ENCODE measurements at places on chromosomes 6 and 20. TPM values are rescaled to one million over a fixed set of nuclear protein-coding genes. Genes with fewer than 3 reads are reported as not detected.

DNA sequence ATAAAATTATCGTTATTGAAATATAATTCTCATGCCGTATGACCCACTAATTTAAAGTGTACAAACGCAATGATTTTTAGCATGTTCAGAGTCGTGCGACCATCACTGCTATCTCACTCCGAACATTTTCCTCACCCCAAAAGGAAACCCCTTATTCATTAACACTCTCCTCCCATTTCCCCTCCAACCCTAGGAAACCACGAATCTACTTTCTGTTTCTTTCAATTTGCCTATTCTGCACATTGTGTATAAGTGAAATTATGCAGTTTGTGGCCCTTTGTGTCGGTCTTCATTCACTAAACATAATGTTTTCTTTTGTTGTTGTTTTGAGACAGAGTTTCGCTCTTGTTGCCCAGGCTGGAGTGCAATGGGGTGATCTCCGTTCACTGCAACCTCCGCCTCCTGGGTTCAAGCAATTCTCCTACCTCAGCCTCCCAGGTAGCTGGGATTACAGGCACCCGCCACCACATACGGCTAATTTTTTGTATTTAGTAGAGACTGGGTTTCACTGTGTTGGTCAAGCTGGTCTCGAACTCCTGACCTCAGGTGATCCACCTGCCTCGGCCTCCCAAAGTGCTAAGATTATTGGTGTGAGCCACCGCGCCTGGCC lies 99.7 kb upstream of the ZNF217 start:
- DNase-seq: no peak

DNA sequence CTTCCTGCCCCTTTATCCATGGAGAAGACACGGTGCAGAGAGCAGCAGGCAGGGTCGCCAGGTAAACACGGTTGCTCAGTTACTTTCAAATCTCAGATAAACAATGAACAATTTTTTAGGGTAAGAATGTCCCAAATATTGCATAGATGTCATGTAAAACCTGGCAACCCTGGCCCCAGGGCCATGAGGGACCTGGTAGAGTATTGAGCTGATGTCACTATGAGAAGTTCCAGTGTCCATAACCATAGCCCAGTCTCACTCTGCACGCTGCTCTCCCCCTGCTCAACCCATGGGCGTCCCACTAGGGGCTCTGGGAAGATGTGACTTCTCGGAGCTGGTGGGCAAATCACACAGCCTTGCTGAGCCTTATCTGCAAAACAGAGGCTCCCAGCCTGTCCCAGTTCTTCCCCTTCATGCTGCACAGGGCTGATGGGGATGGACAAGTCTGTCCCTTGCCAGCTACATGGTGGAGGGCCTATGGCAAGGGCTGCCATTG lies 71.3 kb upstream of the TOP1 start:
- DNase-seq: no peak

TOX2 gene
- not detected for total RNA-seq

DNA sequence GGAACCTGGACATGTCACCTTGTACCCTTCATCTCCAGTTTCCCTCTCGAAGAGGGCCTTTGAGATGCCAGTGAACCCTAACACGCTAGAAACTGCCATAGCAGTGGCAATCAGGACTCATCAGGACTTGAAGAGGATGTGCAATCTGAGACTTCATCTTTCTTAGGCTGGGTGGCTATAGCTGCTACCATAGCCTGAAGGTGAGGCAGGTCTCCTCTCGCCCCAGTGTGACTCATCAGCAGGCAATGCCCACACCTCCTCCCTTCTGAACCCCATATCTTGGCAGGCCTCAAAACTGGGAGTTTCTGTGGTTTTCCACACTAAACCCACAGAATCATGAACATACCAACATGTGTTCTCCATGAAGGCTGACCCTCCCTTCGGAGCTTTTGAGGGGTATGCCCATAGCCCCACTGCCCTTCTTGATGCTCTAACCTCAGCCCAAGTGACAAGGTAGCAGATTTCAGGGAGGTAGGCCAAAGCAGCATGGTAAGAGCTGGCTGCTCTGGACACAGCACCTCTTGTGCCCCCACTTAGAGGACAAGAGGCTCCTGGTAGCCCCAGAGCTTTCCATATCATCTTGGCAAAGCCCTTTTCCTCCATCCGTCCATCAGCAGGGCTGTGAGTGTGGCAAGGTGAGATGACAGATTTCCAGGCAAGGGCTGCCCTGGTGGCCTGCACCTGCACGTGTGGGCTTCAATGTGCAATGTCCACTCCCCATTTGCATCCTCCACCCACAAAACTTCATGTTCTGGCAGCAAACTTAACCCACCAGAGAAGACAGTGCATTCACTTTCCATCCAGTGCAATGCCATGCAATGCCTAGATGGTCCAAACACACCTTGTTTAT lies 2.6 kb downstream of the BLCAP start:
- no peak for DNase-seq

DNA sequence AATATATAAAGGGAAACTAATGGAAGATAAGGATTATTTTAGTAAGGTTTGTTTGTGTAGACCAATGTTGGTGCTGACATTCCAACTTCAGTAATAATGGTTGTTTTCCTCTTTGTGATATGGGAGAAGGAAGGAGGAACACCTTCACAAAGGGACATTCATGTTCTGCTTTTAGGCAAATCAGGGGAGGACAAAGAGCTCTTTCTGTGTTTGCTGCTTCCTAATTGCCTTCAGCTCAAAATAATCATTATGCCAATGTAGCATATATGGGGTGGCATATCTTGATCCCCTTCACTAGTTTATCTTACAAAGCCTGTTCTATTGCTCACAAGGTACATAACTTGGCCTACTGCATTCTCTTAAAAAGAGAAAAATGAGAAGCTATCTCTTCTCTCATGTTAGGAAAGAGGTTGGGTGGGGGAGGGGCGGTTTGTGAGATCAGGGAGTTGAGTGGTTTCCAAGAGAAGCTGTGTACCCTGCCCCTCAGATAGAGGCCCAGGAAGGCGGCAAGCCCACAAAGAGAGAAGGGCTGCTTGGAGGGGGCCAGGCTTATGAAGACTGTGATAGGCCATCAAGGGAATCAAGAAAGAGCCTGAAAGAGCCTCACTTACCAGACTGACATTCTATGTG lies 4.7 kb upstream of the ADGRG6 start:
- DNase-seq: no peak

DNA sequence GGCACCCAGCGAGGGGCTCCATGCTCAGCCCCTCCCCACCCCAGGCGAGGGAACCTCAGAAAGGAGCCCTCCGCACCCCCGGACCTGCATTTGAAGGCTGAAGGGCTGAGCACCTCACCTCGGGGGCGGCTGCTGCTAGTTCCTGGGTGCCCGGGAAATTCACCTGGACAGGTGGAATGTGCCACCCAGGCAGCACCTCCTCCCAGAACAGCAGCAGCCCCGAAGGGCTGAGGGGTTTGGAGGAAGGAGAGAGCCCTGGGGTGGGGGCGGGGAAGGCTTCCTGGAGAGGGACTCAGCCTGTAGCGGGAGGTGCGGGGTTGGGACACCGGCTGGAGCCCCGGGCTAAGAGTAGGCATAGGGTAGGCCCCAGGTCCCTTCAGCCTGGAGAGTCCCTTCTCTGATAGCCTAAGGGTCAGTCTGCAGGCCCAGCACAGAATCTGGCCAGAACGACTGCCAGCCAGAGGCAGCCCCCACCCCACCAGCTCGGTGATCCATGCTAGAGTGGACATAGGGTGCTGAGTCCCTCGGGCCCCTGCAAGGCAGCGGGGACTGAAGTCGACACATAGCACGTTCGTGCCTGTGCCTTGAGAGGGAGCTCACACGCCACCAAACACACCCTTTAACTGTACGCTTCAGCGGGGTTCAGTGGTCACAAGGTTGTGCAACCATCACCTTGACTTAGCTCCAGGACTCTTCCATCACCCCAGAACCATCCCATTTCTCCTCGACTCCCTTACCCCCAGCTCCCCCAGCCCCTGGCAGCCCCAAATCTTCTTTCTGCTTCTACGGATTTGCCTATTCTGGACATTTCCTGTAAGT lies 180.9 kb downstream of the TAF4 start:
- DNase-seq: no peak

DNA sequence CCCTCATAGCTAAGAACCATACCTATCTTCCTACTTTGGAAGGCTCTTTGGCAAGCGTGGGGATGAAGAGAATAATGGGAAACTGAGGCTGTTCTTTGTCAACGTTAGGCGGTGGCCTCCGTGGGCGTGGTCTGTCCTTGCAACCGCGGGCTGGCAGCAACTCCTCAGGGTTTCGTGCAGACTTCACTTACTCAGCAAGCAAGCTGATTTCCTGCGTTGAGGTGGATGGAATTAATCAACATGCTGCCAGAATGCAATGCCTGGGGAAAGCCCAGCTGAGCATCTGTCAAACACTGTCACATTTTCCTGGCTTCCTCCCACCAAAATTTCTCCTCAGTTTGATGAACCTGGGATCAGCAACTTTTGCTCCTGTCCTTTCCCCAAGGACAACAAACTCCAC lies 9.2 kb upstream of the IL17F start:
- DNase-seq: no peak

MRPS26 gene
- total RNA-seq: 71.8 TPM

- no peak for DNase-seq
Measured at GRCh38 chr6:53985366-53985765, 125.9 kb upstream of the MLIP start.

LST1 gene
- total RNA-seq: not detected

GRCh38 chr20:14291502-14291901 lies 45.9 kb downstream of the FLRT3 start:
- no peak for DNase-seq

LY6G5B gene
- 2.8 TPM for total RNA-seq

DNA sequence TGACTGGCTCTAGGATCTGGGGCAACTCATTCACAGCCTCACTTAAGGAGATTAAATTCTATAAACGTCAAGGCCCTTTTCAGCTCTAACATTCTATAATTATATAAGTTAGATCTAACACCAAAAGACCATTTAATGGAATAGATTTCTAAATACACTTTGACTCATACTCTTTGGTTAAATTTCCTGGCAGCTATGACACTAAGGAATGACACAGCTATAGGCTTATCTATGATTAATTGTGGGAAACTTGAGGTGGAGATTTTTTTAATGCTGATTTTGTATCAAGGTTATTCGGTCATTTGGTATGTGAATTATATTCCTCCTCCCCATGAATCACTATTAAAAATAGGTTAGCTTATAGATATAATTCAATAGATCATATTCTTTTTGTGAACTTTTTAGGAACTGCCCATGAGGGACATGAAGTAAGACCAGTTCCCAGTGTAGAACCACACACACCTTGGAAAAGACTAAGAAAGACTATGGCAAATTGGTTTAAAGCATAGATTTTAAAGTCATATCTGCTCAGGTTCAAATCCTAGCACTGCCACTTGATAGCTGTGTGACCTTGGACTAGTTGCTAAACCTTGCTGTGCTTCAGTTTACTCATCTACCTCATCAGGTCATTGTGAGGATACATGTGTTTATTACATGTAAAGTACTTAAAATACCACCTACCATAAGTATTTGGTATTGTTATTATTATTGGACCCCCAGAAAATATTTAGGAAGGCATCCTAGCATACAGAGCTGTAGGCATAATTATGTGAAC lies 116.0 kb downstream of the CRYBG1 start:
- DNase-seq: no peak

RIMS4 gene
- 7.8 TPM for total RNA-seq

GRCh38 chr6:64383277-64383676 lies 747.7 kb downstream of the PHF3 start:
- no peak for DNase-seq

DNA sequence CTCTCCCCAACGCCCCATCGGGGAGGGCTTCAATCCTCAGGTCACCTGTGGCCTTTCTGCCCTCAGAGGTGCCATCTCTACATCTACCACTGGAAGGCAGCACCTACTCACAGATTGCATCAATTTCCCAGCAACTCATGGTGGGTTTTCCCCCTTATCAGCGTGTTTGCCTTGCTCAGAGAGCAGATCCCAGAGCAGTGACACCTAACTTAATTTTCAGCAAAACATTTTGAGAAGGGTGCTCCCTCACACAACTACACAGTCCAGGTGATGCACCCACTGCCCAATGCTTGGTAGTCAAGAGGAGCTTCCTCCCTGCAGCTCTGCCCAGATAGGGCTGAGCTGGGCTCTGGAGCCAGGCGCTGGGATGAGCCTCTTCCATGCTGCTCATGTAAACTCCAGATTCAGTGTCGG lies 48.2 kb downstream of the PLG start:
- DNase-seq: peak; percentile 64

IL17F gene
- total RNA-seq: not detected

DNA sequence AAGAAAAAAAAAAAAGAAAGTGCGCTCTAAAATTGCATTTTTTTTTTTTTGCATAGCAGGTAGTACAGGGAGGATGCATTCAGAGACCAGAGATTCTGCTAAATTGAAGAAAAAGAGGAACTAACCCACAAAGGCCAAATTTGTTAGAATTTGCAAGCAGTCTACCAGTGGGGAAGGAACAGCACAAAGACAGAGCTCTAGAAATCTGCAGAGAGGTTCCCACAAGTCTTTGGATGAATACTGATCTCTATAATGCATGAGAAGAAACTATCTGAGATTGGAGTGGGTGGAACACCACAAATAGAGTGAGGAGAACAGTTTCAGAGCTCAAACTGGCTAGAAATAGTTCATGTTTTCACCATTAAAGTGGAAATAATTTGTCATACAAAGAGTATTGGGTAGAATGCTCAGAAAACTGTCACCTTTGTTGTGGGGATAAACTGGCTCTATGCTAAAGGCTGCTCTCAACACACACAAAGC lies 79.6 kb upstream of the AHI1 start:
- peak; percentile 12 for DNase-seq

DNA sequence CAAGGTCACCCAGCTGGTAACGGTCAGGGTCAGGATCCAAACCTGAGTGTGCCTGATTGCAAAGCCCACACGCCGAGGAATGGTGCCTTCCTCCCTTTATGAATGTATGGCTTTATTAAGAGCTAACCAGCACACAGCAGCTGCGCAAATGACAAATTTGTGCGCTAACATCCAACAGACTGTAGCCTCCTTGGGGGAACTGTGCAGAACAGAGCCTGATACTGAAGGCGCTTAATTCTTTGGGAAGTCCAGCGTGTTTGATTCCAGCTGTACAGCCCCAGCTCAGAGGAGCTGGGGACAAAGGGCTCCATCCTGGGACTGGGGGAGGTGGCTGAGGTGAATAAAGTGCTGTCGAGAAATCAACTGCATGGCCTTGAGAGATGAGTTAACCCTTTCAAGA lies 75.7 kb upstream of the JARID2 start:
- DNase-seq: peak; percentile 40

DNA sequence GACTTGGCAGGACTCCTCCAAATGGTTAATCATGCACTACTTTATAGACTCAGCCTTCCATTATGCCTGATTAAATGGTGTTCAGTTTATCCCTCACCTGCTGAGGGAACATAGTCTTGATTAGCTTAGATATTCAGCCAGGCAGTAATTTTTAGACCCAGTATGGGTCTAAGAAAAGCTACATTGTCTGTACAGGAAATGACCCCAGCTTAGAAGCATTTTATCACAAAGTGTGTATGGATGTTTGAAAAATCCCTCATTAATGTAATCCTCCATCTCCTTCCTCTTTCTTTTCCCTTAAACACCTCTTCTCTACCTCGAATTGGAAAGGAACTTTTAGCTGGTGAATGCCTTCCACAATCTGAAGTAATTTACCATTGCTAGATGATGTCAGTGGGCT lies 252.2 kb upstream of the BMP2 start:
- no peak for DNase-seq

Measured in neural progenitor cell (in vitro differentiated cells).